ENCODE measurements at places on chromosomes 12 and 14. TPM values are rescaled to one million over a fixed set of nuclear protein-coding genes. Genes with fewer than 3 reads are reported as not detected.

LHX5 gene
- total RNA-seq: not detected

TPPP2 gene
- not detected for total RNA-seq

SDR9C7 gene
- total RNA-seq: not detected

BEST3 gene
- under 0.01 TPM for total RNA-seq

FAM161B gene
- total RNA-seq: 4.2 TPM

SERPINA12 gene
- total RNA-seq: not detected

CIDEB gene
- total RNA-seq: 1.1 TPM

NIN gene
- 31.2 TPM for total RNA-seq

NYNRIN gene
- total RNA-seq: 6.5 TPM

POTEG gene
- not detected for total RNA-seq

FAIM2 gene
- total RNA-seq: 0.81 TPM

GPRC5D gene
- 0.25 TPM for total RNA-seq

YAF2 gene
- total RNA-seq: 11.4 TPM

GPR65 gene
- total RNA-seq: 0.12 TPM

GPR162 gene
- 5.7 TPM for total RNA-seq

RNF34 gene
- 98.6 TPM for total RNA-seq

GALNT9 gene
- total RNA-seq: 0.26 TPM

DIABLO gene
- total RNA-seq: 62.2 TPM

MYH7 gene
- total RNA-seq: not detected

ABHD12B gene
- total RNA-seq: not detected

RAN gene
- total RNA-seq: 654 TPM

CACNA2D4 gene
- 0.06 TPM for total RNA-seq

JPH4 gene
- not detected for total RNA-seq
